ENCODE measurements at places on chromosomes 3 and 15.

DNA sequence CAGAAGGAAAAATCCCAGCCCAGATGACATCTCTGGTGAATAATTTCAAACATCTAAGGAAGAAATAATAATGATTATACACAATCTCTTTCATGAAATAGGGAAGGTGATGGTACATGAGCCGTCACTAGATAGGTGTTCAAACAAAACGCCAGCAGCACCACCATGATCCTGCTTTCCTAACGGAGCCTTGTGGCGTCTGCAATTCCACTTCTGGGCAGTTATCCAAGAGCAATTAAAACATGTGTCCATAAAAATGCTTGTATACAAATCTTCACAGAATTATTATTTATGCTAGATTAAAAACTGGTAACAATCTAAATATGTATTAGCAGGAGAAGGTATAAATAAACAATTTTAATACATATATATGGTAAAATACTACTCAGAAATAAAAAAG lies 33.7 kb downstream of the RTP4 start:
- DNase-seq, result no peak

DNA sequence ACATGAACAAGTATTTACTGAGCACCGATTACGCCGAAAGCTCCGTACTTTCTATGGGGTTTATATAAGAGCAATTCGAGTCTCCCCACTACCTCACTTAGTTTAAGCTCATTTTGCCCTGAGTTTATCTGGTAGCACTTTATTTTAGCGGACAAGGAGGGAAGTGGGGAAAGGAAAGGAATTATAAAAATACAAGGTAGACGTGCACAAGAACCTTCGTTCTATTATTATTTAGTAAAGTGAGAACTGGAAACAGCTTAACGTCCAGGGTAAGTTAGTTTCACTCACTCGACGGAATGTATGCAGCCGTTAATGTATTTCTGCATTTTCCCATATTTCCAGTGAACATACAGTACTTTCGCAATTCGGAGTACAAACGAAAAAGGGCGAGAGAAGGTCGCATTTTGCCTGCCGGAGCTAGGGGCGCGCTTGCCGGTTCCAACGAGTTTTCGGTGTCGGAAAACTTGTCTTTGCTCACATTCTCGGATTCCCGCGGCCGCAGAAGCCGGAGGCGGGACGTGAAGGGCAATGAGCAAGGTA lies 1.2 kb upstream of the STT3B start:
- peak; percentile 26 for DNase-seq

GRCh38 chr3:170203457-170203856 lies 18.8 kb upstream of the PRKCI start:
- no peak for DNase-seq

DNA sequence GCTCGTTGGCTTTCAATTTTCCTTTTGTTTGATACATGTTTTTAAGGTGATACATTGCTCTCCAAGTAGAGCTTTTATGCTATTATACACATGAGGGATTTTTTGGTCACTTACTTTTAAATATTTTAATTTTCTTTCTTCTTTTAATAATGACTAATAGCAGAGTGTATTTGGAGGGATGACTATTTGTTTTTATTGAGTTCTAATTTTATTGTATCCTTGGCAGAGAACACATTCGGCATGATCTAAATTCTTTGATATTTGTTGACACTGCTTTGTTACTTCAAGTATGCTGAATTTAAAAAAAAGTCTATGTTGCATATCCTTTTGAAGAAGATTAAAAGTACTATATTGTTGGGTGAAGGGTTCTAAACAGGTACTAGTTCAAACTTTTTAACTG lies 149.9 kb upstream of the PDZRN3 start:
- no peak for DNase-seq

- no peak for DNase-seq
These were observed 72.0 kb downstream of the AKAP13 start for GRCh38 chr15:85452436-85452835.

GRCh38 chr3:121165397-121165837 lies 257.4 kb downstream of the STXBP5L start:
- DNase-seq, result no peak
